ENCODE measurements at places on chromosomes 3 and 15. TPM values are rescaled to one million over a fixed set of nuclear protein-coding genes. Genes with fewer than 3 reads are reported as not detected.

Gene RETNLB
- total RNA-seq: not detected

Gene CFAP44
- 2.6 TPM for total RNA-seq

Gene PFKFB4
- total RNA-seq: 3.1 TPM

Gene CNTN3
- total RNA-seq: 1.8 TPM

Gene PLSCR2
- total RNA-seq: not detected

Gene CCK
- total RNA-seq: not detected

Gene TTC14
- total RNA-seq: 38.3 TPM

Gene HTR3E
- total RNA-seq: not detected

Gene ARHGEF26
- 0.13 TPM for total RNA-seq

Gene POLR2M
- 469 TPM for total RNA-seq

Gene CALML4
- total RNA-seq: 2.9 TPM

Gene CORO2B
- 3.4 TPM for total RNA-seq

Gene GRAMD1C
- 20.2 TPM for total RNA-seq

Gene LRRC34
- 2.4 TPM for total RNA-seq

Gene PLSCR4
- total RNA-seq: 89.9 TPM

Gene TRIM71
- not detected for total RNA-seq

Gene ETV5
- total RNA-seq: 26.8 TPM

Gene RTP3
- 0.07 TPM for total RNA-seq

Gene THSD4
- total RNA-seq: 35.2 TPM

Gene AGBL1
- total RNA-seq: not detected

Gene RBMS3
- 49.5 TPM for total RNA-seq

Gene SLC28A1
- not detected for total RNA-seq

Gene NPAP1
- not detected for total RNA-seq

Gene GP9
- not detected for total RNA-seq

Gene NMB
- total RNA-seq: 4.9 TPM

Gene UQCRC1
- total RNA-seq: 359 TPM

Gene VPS13C
- total RNA-seq: 85.9 TPM

Gene ERICH6
- total RNA-seq: not detected

Gene PDZRN3
- not detected for total RNA-seq

Gene TNFAIP8L3
- total RNA-seq: 62.5 TPM

Gene THPO
- total RNA-seq: 0.07 TPM

Gene PAQR9
- total RNA-seq: not detected

Gene MYZAP
- total RNA-seq: 7.4 TPM

Gene TRH
- total RNA-seq: not detected

Gene DISP2
- total RNA-seq: 0.07 TPM

Gene C2CD4A
- 3.2 TPM for total RNA-seq

Gene SERINC4
- not detected for total RNA-seq

All from pulmonary artery endothelial cell (primary cell).